Activated CD4-positive, alpha-beta T cell treated with anti-CD3 and anti-CD28 coated beads for 36 hours (primary cell): ENCODE measurements at places on chromosomes 11 and 22.

GRCh38 chr11:72431846-72432245, 2.5 kb downstream of the CLPB start:
- no peak for DNase-seq

- DNase-seq: no peak
Observed at GRCh38 chr11:64164392-64165312, 1.3 kb downstream of the MACROD1 start.

GRCh38 chr11:69310934-69311766, 17.2 kb downstream of the MYEOV start:
- DNase-seq: peak; percentile 62

DNA sequence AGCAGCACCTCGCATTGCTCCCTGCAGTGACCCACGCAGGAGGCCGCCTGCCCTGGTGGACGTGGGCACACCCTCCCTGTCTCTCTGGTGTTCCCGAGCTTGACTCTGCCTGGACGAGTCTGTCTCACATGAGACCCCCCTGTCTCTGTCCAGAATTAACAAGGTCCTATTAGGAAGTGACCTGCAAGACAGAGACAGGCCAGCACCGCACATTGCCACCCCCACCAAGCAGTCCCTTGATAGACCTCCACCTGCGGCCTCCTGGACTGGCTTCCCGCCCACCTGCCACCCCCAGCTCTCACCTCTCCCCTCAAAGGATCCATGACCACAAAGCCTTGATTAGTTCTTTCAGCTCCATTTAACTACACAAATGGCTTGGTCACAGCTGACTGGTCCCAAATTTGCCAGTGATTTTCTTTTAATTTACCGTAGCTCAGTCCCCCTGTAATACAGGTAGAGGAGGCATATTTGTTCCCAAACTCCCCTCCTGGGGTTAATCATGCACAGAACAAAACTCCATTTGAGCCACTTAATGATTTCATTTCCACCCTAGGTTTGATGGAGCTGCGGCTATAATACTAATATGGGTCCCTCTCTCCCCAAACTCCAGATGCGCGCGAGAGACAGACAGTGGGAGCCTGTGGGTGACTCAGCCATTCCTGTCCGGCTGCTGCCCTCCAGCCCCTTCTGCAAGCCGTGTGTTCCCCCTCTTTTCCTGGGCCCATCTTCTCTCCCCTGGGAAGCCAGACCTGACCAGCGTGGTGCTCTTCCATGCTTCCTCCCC, 11.2 kb downstream of the SPATA19 start:
- DNase-seq: no peak

- no peak for DNase-seq
Observed at GRCh38 chr22:31332010-31332409, 14.1 kb downstream of the PATZ1 start.

- no peak for DNase-seq
Observed at GRCh38 chr11:10526974-10527918, 13.7 kb downstream of the RNF141 start.

GRCh38 chr22:38751066-38751421, 4.8 kb downstream of the SUN2 start:
- DNase-seq: no peak

GRCh38 chr22:25007444-25008106, 55.1 kb downstream of the KIAA1671 start:
- no peak for DNase-seq

GRCh38 chr22:34960005-34960404, 106.0 kb upstream of the ISX start:
- DNase-seq: no peak
